Activated T-cell treated with anti-CD3 and anti-CD28 coated beads for 1 hour (primary cell): ENCODE measurements at places on chromosomes 3 and 15.

GRCh38 chr3:46127503-46127902, 80.6 kb downstream of the CCR1 start:
- no peak for DNase-seq

DNA sequence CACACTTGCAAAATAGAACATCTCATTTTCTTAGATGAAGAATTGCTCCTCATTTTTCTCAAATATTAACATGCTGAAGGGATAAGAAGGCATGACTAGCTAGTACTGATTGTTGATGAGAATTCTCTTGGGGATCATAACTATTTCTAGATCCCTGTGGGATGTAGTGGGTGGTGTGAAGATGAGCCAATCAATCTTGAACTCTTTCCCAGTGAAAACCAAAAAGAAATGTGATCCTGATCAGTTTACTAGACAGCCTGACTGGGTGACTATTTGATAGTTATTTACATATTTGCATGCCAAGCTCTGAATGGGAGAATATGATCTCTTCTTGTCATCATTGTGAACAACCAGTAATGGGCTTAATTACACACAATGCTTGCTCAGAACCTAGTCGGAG, 63.7 kb downstream of the ZIC1 start:
- no peak for DNase-seq

DNA sequence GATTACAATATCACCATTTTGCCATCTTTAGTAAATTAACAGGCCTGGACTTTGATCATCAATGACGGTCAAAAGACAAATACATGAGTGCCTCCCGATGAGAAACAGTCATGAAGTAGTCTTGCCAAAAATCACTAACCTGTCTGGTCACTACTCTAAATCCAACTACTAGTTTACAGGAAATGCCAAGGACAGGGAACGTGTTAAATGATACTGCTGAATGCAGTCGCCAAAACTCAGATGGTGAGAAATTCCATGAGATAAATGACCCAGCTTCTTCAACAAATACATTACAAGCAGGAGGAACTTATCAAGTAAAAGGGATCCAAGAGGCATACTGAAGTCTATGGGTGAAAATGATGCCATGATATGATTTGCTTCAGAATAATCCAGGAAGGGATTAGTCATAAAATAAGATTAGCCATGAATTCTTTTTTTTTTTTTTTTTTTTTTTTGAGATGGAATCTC, 35.8 kb upstream of the ATP13A3 start:
- no peak for DNase-seq

- no peak for DNase-seq
Measured at GRCh38 chr3:144820726-144821125, 849.1 kb downstream of the DIPK2A start.

DNA sequence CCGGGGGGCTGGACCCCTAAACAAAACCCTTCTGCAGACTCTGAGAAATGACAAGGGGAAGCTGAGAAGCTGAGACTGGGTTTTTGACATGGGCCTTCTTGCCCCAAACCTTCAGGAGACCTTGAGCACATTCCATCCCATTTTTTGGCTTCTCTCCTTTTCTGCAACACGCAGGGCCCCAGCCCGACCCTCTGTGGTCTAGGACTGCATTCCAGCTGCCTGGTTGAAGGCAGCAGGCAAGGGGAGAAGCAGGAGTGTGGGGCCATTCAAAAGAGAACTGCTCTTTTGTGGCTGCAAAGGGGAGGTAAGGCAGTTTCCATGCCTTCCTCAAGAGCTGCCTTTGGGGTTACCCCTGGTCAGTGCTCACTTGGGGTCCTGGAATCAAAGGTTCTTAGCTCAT, 263.0 kb downstream of the TLE3 start:
- no peak for DNase-seq

DNA sequence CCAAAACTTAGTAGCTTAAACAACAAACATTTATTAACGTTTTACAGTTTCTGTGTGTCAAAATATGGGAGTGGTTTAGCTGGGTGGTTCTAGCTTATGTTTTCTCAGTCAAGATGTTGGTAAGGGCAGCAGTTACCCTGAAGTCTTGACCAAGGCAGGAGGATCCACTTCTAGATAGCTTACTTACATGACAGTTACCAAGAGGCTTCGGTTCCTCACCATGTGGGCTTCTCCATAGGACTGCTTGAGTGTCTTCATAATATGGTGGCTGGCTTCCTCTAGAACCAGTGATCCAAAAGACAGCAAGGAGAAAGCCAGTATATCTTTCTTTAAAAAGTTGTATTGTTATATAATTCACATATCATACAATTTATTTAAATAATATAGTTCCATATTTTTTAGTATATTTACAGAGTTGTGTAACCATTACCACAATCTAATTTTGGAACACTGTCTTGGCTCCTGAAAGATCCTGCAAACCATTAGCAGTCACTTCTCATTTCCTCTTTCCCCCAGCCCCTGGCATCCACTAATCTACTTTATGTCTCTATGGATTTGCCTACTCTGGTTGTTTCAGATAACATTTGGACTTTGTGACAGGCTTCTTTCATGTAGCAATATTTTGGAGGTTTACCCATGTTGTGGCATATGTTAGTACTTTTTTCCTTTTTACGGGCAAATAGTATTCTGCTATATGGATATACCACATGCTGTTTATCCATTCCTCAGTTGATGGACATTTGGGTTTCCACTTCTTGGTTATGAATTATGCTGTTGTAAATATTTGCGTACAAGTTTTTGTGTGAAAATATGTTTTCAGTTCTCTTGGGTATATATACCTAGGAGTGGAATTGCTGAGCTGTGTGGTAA, 33.3 kb downstream of the MAPK6 start:
- DNase-seq = no peak

- DNase-seq = no peak
Measured at GRCh38 chr15:71447328-71448250, 332.3 kb downstream of the THSD4 start.

DNA sequence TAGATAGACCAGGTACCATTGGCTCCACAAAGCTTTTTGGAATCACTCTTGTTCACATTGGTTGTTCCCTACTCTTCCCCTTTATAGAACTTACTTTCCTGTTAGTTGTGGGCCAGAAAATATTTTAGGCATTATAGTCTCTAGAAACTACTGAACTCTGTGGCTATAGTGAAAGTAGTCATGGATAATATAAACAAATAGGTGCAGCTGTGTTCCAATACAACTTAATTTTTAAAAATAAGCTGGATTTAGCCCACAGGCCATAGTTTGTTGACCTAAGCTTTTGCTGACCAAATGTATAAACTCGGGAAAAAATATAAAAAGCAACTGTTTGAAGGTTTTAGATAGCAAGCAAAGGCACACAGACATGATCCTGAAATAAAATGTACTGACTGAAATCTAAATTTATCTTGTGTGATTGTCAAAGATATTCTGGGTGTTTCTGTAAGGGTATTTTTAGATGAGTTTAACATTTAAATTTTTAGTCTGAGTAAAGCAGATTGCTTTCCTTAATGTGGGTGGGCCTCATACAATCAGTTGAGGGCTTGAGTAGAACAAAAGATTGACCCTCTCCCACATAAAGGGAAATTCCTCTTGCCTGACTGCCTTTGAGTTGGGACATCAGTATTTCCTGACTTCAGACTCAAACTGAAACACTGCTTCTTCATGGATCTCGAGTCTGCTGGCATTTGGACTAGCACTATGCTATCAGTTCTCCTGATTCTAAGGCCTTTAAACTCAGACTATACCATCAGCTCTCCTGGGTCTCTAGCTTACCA, 13.2 kb downstream of the IQCB1 start:
- no peak for DNase-seq

GRCh38 chr15:93497291-93497690, 408.3 kb upstream of the RGMA start:
- DNase-seq = no peak

DNA sequence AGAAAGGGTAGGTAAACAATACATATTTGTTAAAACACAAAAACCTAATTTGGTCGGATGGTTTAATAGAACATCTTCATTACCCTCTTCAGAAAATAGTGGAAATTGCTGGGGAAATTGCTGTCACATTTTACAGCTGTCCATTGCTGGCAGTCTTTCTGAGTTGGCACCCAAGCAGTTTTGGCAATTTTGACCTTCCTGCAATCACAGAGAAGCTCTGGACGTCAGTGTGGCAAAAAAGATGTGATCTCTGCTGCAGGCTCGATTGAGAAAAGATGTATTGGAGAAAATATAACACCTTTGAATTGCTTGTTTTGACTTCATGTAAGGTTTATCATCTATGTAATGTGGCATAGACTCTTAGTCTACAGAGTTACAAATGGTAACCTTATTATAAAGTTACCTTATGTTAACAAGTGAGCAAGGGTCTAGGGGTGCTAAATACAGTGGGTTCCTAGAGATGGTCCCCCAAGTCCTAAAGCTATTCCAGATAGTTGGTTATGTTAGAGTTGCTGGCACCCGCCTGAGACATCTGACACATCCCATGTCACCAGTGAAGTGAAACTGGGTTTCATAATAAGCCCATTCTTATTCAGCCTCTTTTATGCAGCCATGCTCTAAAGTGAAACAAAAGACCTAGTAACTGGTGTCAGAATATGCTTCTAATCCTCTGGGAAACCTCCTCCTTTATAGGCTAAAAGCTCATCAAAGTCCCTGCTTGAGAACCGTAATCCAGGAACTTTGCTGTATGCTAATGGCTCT, 14.0 kb downstream of the UBE2E1 start:
- no peak for DNase-seq

- DNase-seq = no peak
Measured at GRCh38 chr3:109313061-109313460, 3.3 kb downstream of the DPPA2 start.

GRCh38 chr15:28890711-28891495, 5.1 kb downstream of the APBA2 start:
- DNase-seq = no peak

DNA sequence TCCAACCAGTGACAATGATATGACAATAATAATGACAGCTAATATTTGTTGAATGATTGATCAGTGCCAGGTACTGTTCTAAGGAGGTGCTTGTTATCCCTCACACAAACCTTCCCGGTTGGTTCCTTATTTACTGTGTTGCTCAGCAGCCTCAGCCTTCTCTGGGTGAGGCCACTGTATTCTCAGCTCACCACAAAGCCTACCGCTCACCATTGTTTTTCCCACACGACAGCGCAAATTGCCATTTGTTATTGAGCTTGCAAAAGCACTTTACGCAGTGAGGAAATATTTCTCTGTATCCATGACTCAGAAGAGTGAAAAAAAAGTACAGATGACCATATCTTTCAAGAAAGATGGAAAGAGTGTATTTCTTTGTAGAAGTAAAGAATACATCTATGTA, 49.5 kb upstream of the PDZRN3 start:
- DNase-seq = no peak

GRCh38 chr3:24278543-24278942, 216.1 kb downstream of the THRB start:
- no peak for DNase-seq

DNA sequence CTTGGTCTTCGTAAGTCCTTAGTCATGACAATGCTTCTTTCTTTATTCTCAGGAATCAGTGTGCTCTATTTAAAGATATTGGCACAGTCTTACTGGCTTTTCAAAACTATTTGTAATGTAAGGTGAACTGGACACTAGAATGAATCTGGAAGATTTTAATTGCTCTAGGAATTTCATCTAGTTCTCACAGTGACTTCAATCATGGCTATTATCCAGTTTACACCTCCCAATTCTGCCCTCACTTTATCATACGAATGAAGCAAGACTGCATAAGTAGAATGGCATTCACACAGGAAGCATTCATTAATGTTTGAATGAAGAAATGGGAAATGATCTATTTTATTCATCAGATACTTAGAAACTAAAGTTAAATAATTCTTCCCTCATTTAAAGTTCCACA, 26.7 kb upstream of the DRD3 start:
- no peak for DNase-seq

GRCh38 chr15:88247914-88248313, 8.6 kb downstream of the NTRK3 start:
- no peak for DNase-seq

GRCh38 chr15:57019496-57020160, 101.2 kb downstream of the TCF12 start:
- no peak for DNase-seq

- no peak for DNase-seq
Measured at GRCh38 chr3:192957441-192958021, 39.9 kb upstream of the MB21D2 start.

- DNase-seq = no peak
Measured at GRCh38 chr3:169268286-169268776, 395.2 kb downstream of the MECOM start.

DNA sequence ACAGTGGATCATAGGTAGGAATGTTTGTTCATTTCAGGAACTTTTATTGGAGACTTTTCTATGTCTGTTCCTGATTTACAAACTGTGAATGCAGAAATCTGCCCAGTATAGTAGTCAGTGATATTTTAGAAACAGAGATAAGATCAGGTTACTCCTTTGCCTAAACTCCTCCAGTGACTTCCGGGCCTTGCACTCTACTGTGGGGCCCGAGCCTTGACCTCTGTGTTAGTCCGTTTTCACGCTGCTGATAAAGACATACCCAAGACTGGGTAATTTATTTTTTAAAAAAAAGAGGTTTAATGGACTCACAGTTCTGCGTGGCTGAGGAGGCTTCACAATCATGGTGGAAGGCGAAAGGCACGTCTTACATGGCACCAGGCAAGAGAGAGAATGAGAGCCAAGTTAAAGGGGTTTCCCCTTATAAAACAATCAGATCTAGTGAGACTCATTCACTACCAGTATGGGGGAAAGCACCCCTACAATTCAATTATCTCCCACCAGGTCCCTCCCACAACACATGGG, 127.1 kb downstream of the DNAJB8 start:
- DNase-seq = no peak

GRCh38 chr3:50345586-50346234, at the start of gene ZMYND10:
TSS of gene ZMYND10 (minus strand) at chr3:50345732. CDS start at chr3:50345579, 153 bp downstream.
- peak; percentile 73 for DNase-seq

DNA sequence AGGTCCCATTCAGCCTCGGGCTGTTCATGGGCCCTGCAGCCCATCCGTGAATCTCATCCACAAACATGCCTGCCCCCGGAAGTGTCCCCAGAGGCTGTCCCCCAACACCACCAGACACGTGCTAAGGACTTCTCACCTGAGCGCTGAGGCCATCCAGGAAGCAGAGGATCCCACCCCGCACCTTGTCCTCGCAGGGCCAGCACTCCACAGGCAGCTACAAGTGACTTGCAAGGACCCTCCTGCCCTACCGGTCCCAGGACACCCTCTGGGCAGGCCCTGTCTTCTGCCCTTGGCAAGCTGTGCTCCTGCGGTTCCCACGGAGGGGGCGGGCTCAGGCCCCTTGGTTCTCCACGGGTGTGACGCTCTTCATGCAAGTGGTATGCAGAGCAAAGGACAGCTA, 146.0 kb downstream of the NUP210 start:
- no peak for DNase-seq

- peak; percentile 30 for DNase-seq
Measured at GRCh38 chr15:55108858-55109518, 87.8 kb downstream of the RSL24D1 start.

GRCh38 chr3:149781741-149782140, 10.6 kb downstream of the ANKUB1 start:
- DNase-seq = no peak

- no peak for DNase-seq
Measured at GRCh38 chr15:64112073-64112772, 16.4 kb downstream of the SNX1 start.

DNA sequence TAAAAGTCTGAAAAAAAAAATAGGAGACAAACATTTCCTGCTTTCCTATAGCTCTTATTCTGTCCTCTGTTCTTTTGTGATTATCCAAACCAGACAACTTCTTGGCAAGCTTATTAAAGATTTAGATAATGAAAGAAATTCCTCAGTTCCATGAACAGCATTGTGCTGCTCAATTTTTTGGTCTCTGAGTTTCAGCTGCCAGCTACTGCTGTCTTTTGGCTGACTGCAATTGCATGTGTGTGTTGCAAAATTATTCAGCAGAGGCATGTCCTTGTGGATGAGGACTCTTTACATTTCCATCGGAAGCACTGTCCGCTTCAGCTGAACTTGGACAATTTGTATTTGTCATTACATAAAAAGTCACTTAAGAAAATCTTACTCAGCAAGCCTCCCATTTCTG, 397.3 kb upstream of the RASGRP1 start:
- no peak for DNase-seq
